ENCODE measurements at places on chromosomes 2 and 18. TPM values are rescaled to one million over a fixed set of nuclear protein-coding genes. Genes with fewer than 3 reads are reported as not detected.

COL4A3 gene
- total RNA-seq = 4.9 TPM

DES gene
- total RNA-seq = 4.2 TPM

ELP2 gene
- total RNA-seq = 109 TPM

IFIH1 gene
- total RNA-seq = 7.0 TPM

LAMA3 gene
- 5.6 TPM for total RNA-seq

PDCD1 gene
- 0.22 TPM for total RNA-seq

GRCh38 chr2:38214209-38214717 lies 138.3 kb upstream of the CYP1B1 start:
- peaks cover 6% of the 10 kb centered on the region for H3K4me1 ChIP-seq
- no peaks in the 10 kb centered on the region for H3K27me3 ChIP-seq
- H3K36me3 ChIP-seq = no peaks in the 10 kb centered on the region
- H3K4me3 ChIP-seq = no peak overlapping the region
- H3K27ac ChIP-seq = no peak overlapping the region

GRCh38 chr18:58396144-58396543 lies 232.7 kb downstream of the ALPK2 start:
- no peaks in the 10 kb centered on the region for H3K27me3 ChIP-seq
- H3K4me1 ChIP-seq = no peaks in the 10 kb centered on the region
- no peak for DNase-seq
- no peak overlapping the region for H3K4me3 ChIP-seq

GRCh38 chr18:42901161-42901560 lies 214.3 kb downstream of the RIT2 start:
- H3K27ac ChIP-seq = no peak overlapping the region
- no peaks in the 10 kb centered on the region for H3K4me1 ChIP-seq
- DNase-seq = no peak
- H3K27me3 ChIP-seq = no peaks in the 10 kb centered on the region

- no peak overlapping the region for H3K4me3 ChIP-seq
- no peak overlapping the region for H3K27ac ChIP-seq
Observed at GRCh38 chr2:4930704-4931103, 761.5 kb upstream of the SOX11 start.

DNA sequence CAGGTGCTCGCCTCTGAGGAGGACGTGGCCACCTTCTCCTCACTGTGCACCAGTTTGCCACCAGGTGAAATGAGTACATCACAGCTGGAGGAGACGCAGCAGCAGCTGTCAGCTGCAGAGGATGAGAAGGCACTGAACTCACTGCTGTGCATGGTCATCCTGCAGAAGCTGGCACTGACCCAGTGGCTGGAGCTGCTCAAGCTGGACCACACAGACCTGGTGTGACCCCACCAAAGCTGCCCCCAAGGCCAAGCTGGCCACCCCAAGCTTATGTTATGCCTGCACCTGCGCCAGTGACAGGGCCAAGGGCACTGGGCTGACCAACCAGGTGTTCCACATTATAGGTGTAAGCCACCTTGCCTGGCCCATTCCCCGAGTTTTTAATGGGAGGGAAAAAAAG lies 19.3 kb downstream of the CLK1 start:
- H3K27me3 ChIP-seq = no peaks in the 10 kb centered on the region
- H3K36me3 ChIP-seq = no peaks in the 10 kb centered on the region
- no peak overlapping the region for H3K27ac ChIP-seq
- H3K4me1 ChIP-seq = no peaks in the 10 kb centered on the region

GRCh38 chr2:201909961-201910361 lies 103.6 kb downstream of the CDK15 start:
- no peaks in the 10 kb centered on the region for H3K36me3 ChIP-seq
- H3K27ac ChIP-seq = no peak overlapping the region
- no peak overlapping the region for H3K4me3 ChIP-seq
- H3K27me3 ChIP-seq = no peaks in the 10 kb centered on the region
- H3K4me1 ChIP-seq = no peaks in the 10 kb centered on the region

- DNase-seq = peak; percentile 68
- no peaks in the 10 kb centered on the region for H3K36me3 ChIP-seq
- peak overlapping the region; percentile 82 for H3K27ac ChIP-seq
- peak overlapping the region; percentile 37 for H3K4me3 ChIP-seq
Observed at GRCh38 chr2:156399950-156400705, 36.1 kb upstream of the GPD2 start.

- no peak overlapping the region for H3K4me3 ChIP-seq
- no peaks in the 10 kb centered on the region for H3K36me3 ChIP-seq
- no peak overlapping the region for H3K27ac ChIP-seq
- DNase-seq = no peak
- H3K27me3 ChIP-seq = peaks cover 40% of the 10 kb centered on the region
Observed at GRCh38 chr2:99928470-99929053, 213.8 kb downstream of the AFF3 start.

- DNase-seq = no peak
- no peak overlapping the region for H3K4me3 ChIP-seq
- peaks cover 18% of the 10 kb centered on the region for H3K4me1 ChIP-seq
- no peaks in the 10 kb centered on the region for H3K27me3 ChIP-seq
Observed at GRCh38 chr2:74474481-74474880, 2.0 kb upstream of the MRPL53 start.

GRCh38 chr2:61448229-61448628 lies 22.7 kb downstream of the USP34 start:
- H3K27me3 ChIP-seq = no peaks in the 10 kb centered on the region
- H3K4me3 ChIP-seq = no peak overlapping the region
- peaks cover 5% of the 10 kb centered on the region for H3K4me1 ChIP-seq

Measured in HCT116 (cell line).